ENCODE measurements at places on chromosomes 6 and 20.

GRCh38 chr20:17281478-17281877 is 54.6 kb downstream of the PCSK2 start:
- DNase-seq = peak; percentile 17

DNA sequence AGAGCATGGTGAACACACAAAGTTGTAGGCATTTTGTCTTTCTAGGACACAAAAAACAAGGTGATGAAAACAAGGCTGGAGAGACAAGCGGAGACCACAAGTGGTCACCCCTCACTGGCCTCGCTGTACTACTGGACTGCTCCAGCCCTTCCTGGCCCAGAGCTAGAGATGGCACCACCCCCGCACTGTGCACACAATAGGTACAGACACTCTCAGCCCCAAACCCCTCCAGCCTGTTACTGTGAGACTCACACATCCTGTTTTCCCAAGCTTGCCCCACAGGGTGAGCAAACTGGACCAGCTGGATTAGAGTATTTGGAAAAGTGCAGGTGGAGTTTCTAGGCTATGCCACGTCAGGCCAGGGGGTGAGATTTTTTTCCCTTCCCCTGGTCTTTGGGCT is 8.4 kb upstream of the ZSWIM1 start:
- DNase-seq = no peak

GRCh38 chr6:46419576-46420002 is 71.7 kb downstream of the RCAN2 start:
- peak; percentile 64 for DNase-seq

DNA sequence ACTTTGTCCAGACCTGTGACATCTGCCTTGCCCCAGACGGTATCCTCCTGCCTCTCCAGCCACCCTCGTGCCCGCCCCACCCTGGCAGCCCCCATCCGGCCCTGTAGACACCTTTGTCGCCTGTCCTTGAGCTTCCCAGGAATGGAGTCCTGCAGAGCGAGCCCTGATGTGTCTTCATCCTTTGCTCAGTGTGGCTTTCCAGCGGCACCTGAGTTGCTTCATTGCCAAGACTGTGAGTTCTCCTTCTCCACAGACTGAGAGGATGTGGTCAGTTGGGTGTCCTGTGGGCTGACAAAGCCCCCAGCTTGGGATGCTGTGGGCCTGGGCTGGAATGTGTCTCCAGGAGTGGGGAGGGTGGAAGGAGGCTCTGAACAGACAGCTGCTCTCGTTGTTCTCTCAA is 1.7 kb upstream of the CST4 start:
- no peak for DNase-seq

DNA sequence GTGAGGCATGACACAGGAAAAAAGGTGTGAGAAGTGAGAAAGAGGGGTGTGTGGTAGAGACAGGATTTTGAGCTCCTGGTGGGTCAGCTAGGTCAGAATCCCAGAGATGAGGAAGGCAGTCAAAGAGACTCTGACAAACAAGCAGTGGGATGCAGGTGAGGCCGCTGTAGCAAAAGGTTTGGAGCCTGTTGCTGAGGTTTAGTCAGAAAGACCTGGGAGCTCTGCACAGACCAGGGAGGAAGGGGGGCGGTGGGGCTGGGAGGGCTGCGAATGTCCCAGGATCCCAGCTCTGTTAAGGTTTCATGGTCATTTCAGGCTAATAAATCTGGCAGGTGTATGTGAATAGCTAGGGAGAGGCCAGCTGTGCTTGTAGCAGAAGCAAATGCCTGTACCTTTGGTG is 373.9 kb upstream of the SYNCRIP start:
- no peak for DNase-seq

DNA sequence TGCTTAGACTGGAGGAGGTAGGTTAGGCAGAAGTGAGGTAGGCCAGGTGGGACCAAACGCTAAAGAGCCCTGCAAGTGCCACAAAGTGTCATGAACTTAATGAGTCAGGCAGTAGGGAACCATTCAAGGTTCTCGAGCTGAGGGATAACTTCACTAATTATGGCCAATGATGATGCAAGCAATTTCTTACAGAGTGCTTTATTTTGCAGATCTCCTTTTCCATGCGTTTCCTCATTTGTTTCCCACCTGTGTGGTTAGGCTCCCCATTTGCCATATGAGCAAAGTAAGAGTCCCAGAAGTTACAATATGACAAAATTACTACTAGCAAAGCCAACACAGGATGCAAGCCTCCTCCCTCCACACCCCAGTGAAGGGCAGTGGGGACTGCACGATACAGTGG is 36.5 kb upstream of the PSMF1 start:
- DNase-seq = no peak

DNA sequence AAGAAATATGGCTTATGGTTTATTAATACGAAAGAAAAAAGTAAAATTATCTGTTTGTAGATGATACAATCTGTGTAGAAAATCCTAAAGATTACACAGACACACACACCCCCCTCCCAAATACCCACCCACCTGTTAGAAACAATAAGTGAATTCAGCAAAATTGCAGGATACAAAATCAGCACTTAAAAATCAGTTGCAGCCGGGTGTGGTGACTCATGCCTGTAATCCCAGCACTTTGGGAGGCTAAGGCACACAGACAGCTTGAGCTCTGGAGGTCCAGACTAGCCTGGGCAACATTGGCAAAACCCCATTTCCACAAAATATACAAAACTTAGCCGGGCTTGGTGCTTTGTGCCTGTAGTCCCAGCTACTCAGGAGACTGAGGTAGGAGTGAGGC is 42.3 kb downstream of the NINL start:
- DNase-seq = peak; percentile 57

DNA sequence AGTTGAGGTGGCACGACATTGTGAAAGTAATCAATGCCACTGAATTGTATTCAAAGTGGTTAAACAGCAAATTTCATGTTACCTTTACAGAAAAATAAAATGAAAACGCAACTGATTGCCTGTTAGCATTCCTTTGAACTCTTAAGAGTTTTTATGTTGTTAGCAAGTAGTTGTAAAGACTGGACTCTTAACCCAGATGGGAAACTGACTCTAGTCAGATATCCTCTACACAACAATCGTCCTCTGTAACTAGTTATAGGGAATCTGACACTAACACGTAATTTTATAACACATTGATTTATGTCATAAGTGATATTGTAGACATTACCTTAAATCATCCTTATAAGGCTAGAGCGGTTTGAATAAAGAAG is 3.0 kb upstream of the FBXO9 start:
- no peak for DNase-seq

DNA sequence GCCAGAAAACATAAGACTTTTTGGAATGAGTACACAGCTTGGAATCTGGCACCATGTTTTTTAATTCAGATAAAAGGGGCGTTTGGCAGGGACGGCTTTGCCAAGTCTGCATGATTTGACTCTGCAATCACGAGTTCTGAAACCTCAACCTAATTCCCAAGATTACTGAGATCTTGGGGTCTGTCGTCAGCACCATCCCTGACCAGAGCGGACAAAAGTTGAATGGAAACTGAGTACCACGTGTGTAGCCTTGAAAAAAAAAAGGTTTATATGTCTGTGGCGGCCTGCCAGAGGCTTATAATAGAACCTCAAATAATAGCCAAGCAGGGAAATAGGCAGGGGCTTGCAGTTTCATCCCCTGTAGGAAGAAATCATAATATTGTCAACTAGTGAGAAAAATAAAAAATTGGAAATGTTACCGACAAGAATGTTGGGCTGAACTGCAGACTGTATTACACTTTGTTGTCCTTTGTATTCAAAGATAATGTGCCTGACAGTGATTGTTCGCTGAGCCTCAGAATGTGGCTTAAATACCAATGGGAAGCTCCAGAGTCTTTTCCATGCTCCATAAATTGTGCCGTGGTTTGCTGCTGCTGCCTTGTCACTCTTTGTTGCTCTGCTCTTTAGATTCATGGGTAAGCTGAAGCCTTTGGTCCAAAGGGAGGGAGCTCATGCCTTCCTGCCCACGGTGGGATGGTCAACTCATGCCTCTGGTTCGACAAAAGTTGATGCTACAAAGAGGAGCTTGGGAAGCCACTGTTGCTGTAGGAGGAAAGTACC is 118.8 kb upstream of the ARID1B start:
- DNase-seq = peak; percentile 87

- DNase-seq = peak; percentile 74
Measured at GRCh38 chr6:21992178-21992967, 304.5 kb downstream of the PRL start.
